Camera-type eye (tissue), 1 donor: ENCODE measurements at places on chromosomes 2 and 18. TPM values are rescaled to one million over a fixed set of nuclear protein-coding genes. Genes with fewer than 3 reads are reported as not detected.

IL1F10 gene
- not detected for total RNA-seq

GNAL gene
- 17.5 TPM for total RNA-seq

BCL11A gene
- total RNA-seq = 29.0 TPM

M1AP gene
- 0.44 TPM for total RNA-seq

DOCK10 gene
- total RNA-seq = 32.1 TPM

CD226 gene
- 5.2 TPM for total RNA-seq

PELI1 gene
- 53.4 TPM for total RNA-seq

PAX3 gene
- 5.7 TPM for total RNA-seq

DES gene
- total RNA-seq = 249 TPM

IL18R1 gene
- 1.6 TPM for total RNA-seq

SP5 gene
- total RNA-seq = 0.77 TPM

HTRA2 gene
- 30.6 TPM for total RNA-seq

GREB1 gene
- 18.5 TPM for total RNA-seq

PRKAG3 gene
- total RNA-seq = 1.5 TPM

LPIN1 gene
- 38.6 TPM for total RNA-seq

STK16 gene
- 17.9 TPM for total RNA-seq

STARD6 gene
- not detected for total RNA-seq

HOXD4 gene
- total RNA-seq = 0.33 TPM

COL4A4 gene
- 11.7 TPM for total RNA-seq

CERKL gene
- 39.1 TPM for total RNA-seq

TMEM182 gene
- 42.3 TPM for total RNA-seq

ZC3H6 gene
- total RNA-seq = 31.9 TPM

RAPH1 gene
- total RNA-seq = 88.7 TPM

ANKRD30BL gene
- total RNA-seq = 7.3 TPM

ITGB6 gene
- 12.7 TPM for total RNA-seq
